Activated CD4-positive, alpha-beta T cell treated with anti-CD3 and anti-CD28 coated beads, Interleukin-2, amount 50 U/mL, for 24 hours (primary cell): ENCODE measurements at places on chromosomes 3 and 15.

GRCh38 chr15:77870195-77871065 lies 207.1 kb downstream of the TBC1D2B start:
- no peak for DNase-seq

- no peak for DNase-seq
Measured at GRCh38 chr3:62604298-62604697, 230.9 kb upstream of the FEZF2 start.

- DNase-seq = no peak
Measured at GRCh38 chr15:41990691-41991090, 18.3 kb upstream of the EHD4 start.

DNA sequence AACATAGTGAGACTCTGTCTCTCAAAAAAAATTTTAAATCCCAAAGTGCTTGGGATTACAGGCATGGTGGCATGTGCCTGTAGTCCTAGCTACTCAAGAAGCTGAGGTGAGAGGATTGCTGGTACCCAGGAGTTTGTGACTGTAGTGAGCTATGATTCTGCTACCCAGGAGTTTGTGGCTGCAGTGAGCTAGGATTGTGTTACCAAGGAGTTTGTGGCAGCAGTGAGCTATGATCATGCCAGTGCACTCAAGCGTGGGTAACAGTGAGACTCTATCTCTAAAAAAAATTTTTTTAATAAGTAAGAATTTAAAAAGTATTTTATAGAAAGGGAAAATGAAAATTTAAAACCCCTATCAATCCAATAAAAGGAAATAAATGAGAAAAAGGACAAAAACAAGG lies 69.5 kb downstream of the FAIM start:
- no peak for DNase-seq

GRCh38 chr15:84979651-84980050 lies 2.0 kb upstream of the PDE8A start:
- no peak for DNase-seq

- DNase-seq = no peak
Measured at GRCh38 chr3:140276703-140277102, 341.7 kb downstream of the CLSTN2 start.

DNA sequence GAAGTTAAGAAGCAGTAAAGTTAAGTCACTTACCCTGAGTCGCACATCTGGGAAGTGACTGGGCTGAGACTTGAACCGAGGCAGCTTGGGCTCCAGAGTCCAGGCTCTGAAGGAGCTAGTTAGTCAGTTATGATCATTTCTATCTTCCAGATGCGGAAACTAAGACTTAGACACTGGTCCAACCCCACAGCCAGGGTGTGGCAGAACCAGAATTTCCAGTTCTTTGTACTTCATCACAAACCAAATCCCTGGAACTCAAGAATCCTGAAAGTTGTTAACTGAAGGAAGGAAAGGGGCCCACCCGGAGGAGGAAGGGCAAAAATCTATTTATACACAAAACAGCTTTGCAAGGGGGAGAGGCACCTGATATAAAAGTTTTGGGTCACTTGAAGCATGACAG lies 389.9 kb downstream of the SHQ1 start:
- no peak for DNase-seq

- no peak for DNase-seq
Measured at GRCh38 chr3:37941608-37942508, 48.7 kb upstream of the VILL start.

- DNase-seq = no peak
Measured at GRCh38 chr3:152109038-152109437, 159.7 kb upstream of the MBNL1 start.

DNA sequence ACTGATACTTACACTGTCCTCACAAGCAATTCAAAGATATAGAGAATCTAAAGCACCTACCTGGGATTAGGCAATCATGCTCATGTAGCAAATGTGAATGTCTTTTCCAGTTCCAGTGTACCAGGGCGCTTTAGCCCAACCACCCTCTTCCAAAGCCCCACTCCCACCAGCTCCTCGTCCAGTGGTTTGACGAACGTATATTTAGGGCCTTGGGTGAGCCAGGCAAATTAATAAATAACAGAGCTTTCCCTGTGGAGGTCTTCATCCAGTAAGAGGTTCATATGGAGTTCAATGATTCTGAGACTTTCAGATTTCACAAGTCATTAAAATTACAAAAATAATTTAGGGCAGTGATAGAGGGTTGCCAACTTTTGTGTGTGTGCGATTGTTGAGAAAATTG lies 162.3 kb upstream of the C2CD4B start:
- DNase-seq = no peak

DNA sequence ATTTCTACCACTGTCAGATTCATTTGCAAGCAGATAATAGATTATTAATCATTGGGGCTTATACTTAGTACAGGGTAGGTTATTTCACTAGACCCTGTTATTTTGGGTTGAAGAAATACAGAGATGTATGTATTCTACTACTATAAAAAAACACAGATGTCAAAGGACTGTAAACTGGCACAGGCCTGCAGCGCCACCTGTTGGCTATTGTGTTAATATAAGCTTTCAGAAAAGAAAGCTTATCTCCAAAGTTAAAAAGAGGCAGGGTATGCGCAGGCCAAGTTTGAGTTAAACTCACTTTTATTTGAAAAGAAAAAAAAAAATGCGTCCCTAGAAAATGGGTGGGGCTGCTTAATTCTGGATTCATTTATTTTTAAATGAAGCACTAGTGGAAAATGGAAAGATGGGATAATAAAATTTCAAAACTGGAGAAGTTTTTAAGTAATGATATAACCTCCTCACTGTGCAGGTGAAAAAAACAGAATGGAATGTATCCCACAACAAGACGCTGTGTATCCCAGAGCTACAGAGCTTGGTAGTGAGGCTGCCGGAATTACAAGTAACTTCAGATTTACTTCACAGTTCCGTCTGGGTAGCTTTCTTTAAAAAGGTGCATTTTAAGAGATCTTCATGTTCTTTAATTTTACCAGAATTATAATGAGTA lies 407.2 kb upstream of the TGFBR2 start:
- peak; percentile 41 for DNase-seq

- DNase-seq = no peak
Measured at GRCh38 chr3:61877359-61878138, 316.2 kb downstream of the PTPRG start.
